Hepatocyte (in vitro differentiated cells): ENCODE measurements at places on chromosomes 12 and 14. TPM values are rescaled to one million over a fixed set of nuclear protein-coding genes. Genes with fewer than 3 reads are reported as not detected.

The IFT81 gene
- 13.7 and 14.6 TPM in 2 replicates for total RNA-seq

The SLC17A8 gene
- 0.10 and 0.40 TPM in 2 replicates for total RNA-seq

The NR1H4 gene
- total RNA-seq, result 27.8 and 39.0 TPM in 2 replicates

DNA sequence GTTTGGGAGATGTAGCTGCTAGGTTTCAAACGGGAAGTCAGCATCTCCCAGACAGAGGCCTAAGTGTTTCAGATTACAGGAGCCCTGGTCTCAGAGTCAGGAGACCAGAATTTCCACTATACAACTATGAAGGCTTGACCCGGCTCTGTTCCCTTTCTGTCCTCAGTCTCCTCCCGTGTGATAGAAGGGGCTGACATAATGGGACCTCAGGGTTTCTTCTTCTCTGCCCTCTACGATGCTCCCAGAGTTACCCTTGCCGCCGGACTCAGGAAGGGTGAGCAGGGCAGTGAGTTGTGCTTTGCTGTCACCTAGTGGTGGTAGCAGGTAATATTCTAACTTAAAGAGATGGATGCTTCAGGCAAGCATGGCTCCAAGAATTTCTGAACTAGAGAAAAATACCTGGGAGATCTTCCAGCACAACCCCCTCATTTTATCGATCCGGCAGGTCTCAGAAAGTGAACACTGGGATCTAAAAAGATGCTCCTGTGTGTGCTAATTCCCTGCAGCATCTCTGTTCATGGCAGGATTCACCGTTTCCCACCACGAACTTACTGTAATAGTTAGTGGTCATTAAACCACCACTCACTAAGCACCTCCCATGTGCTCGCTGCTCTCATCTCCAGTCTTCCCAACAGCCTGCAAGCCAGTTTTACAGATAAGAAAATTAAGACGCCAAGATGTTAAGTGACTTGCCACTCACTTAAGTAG, 84.4 kb downstream of the VWF start:
- peak; percentile 84 for DNase-seq

GRCh38 chr14:79197516-79197915, 1013.8 kb downstream of the DIO2 start:
- no peak for DNase-seq

GRCh38 chr12:88388566-88389540, 191.4 kb downstream of the KITLG start:
- no peak for DNase-seq

GRCh38 chr12:124391340-124392261, 96.7 kb downstream of the RFLNA start:
- no peak for DNase-seq

DNA sequence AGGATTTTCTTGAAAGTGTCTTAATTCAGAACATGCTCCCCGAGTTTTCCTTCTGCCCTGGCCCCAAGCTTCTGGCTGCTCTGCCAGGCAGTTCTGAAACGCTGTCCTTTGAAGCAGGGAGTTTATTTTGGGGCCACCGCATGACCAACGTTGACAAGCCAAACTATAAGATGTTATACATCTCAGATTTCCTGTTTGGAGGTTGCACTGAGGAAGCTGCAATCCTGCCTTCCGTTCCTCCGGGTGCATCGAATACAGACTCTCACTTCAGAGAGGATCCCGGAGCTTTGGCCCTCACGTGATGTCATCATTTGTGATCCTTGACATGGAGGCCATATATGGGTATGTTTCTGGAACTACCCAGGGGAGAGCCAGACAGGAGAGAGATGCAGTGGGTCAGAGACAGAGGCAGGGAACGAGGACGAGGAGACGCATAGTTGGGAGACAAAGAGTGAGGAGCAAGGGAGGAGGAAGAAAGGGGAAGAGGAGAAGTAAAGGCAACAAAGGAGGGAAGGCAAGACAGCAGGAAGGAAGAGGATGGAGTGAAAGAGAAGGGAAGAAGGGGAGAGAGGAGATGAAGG, at the start of gene ASB2:
Gene ASB2, minus strand, starts transcription at position 94 of the 581 bp plus-strand sequence. CDS start 12,031 bp downstream, outside the sequence.
- no peak for DNase-seq

The ATXN2 gene
- 30.4 and 36.9 TPM in 2 replicates for total RNA-seq

DNA sequence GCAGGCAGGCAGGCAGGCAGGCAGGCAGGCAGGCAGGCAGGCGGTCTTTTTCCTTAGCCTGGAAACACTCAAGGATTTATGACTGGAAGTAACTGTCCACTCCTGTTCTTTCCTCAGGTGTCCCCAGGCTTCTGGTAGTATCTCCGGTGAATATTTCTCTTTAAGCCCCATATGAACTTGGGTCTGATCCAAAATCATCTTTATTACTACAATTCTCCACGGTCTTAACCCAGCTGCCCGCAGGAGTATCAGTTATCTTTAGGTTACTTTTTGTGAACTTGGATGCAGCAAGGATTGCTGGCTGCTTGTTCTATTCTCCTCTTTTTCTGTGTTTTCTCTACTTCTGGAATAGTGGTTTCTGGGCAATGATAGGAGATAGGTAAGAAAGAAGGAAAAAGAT, 3.3 kb downstream of the CSRNP2 start:
- no peak for DNase-seq

DNA sequence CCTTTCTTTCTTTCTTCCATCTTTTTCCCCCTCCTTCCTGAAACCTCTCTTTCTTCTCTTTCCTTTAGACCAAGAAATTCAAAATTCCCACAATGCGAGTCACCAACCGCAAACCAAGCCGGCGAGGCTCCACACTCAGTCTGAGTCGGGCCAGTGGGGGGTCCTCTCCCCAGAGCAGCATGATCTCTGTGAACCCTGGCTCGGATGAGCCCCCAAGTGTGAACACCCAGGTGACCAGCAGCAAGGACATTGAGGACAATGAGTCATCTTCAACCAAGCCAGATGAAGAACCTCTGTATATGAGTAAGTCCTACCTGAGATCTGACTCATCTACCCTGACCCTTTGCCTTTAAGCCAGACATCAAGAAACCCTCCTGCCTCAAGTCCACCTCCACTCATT, 88.6 kb upstream of the TMEM233 start:
- DNase-seq, result no peak

- no peak for DNase-seq
Measured at GRCh38 chr14:53273671-53274072, 120.5 kb upstream of the DDHD1 start.

- peak; percentile 22 for DNase-seq
Measured at GRCh38 chr12:19856389-19856788, 417.1 kb downstream of the AEBP2 start.

The NUP107 gene
- 24.5 and 40.1 TPM in 2 replicates for total RNA-seq

- DNase-seq, result no peak
Measured at GRCh38 chr12:67853204-67853603, 136.0 kb upstream of the IFNG-AS1 start.

The KCNH3 gene
- 0.30 and 1.0 TPM in 2 replicates for total RNA-seq

The GPR68 gene
- 0.20 and 0.44 TPM in 2 replicates for total RNA-seq

The SALL2 gene
- total RNA-seq, result 9.6 and 11.8 TPM in 2 replicates

The HOXC13 gene
- 0.20 and 0.40 TPM in 2 replicates for total RNA-seq

GRCh38 chr14:52918486-52918885, 32.4 kb downstream of the FERMT2 start:
- no peak for DNase-seq

DNA sequence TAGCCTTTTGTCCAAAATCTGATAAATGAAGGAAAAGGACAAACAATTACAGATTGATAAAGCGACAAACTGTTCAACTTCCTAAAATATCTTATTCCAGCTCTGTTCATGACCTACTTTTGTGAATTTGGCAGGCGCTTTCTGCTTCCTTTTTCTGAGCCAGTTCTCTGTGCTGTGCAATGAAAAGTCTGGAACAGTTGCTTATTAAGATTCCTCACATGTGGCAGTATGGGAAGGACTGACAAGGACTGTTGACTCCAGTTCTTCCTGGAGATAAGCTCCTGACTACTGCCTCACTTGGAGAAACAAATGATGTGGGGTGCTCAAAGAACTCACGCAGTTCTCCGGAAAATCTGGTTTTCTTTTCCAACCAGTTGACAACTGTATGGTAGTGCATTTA, 58.3 kb upstream of the ANP32D start:
- DNase-seq, result no peak

- no peak for DNase-seq
Measured at GRCh38 chr14:25753130-25753529, 703.2 kb upstream of the STXBP6 start.

GRCh38 chr12:104055686-104056388, 5.8 kb upstream of the GLT8D2 start:
- no peak for DNase-seq

The SLC41A2 gene
- 42.8 and 48.2 TPM in 2 replicates for total RNA-seq

DNA sequence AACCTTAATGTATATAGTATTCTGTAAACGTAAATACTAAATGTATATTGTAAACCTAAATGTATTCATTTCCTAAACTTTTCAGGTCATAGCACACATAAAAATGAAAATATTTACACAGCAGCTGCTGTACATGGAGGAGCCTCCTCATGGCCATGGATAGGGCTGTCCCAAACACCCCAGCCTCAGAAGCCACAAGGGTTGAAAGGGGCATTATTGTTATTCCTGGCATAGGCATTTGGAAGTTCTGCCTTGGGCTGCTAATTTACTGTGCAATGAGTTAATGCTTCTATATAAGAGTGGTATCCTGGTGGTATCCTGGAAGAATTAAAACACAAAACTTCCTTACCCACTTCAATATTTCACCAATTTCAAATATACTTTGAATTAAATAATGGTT, 159.4 kb downstream of the SLC5A8 start:
- DNase-seq, result no peak

The OTOGL gene
- 0.33 and 0.44 TPM in 2 replicates for total RNA-seq

DNA sequence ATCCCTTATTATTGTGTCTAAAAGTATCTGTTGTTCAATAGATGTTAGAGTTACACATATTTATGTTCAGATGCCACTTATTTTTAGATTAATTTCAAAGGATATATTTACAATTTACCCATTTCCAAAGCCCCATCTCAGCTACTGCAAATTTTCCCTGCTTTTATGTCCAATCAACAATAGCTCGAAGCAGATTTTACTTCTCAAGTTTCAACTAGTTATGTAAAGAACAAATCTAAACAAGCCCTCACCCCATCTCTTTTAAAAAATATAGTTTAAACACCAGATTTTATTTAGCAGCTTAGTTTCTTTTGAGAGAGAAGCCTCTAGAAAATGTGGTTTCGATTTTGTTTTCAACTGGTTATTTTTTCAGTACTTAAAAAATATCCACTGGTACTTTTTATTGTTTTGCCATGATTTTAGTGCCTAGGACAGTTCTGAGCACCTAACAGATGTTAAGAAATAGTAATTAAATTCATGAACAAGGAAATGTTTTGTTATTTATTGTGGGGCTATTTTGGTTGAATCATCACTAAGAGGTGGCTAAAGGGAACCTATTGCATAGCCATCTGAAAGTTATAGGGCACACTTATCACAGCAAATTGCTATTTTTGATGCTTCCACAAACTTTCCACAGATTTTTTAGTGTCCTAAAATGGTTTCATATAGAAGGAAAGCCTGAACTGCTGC, 96.2 kb upstream of the BMP4 start:
- no peak for DNase-seq

GRCh38 chr12:82874945-82875344, 188.2 kb downstream of the TMTC2 start:
- DNase-seq, result peak; percentile 36

DNA sequence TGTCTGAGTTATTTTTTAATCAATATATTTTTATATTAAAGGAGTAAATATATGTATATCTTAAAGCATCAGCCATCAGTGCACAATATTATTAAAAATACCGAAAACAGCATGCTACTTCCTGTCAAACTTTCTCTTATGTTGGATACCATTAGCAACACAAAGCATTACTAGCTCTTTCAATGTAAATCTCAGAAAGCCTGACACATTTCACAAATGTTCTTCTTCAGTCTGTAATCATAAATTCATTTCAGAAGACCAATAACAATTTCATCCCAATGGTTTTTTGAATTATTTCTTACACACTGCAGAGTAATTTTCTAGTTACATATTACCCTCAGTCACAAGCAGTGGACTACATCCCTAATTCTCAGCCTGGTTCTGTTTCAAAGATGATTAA, 226.9 kb downstream of the LRRK2 start:
- DNase-seq, result no peak

DNA sequence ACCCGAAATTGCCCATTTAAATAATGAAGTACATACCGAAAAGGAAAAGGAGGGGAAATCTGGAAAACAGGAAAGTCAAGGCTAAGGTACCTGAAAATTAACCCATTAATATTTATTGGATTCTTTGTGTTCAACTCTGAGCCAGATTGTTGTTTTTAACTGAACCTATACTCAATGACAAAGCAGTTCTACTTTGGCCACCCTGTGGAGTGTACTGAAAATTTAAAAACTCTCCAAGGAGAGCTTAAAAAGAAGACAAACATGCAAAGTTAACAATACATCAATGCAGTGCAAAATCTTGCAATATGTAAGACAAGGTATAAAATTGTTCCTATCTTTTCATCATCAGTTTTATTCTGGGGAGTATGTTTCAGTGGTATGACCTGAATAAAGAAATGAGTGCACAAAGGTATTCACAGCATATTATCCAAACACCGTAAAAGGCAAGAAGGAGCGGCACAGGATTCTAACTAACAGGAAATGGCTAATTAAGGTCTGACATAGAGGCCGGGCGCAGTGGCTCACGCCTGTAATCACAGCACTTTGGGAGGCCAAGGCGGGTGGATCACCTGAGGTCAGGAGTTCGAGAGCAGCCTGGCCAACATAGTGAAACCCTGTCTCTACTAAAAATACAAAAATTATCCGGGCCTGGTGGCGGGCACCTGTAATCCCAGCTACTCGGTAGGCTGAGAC, 1.7 kb downstream of the USP44 start:
- no peak for DNase-seq
